Activated naive CD8-positive, alpha-beta T cell treated with anti-CD3 and anti-CD28 coated beads for 36 hours (primary cell): ENCODE measurements at places on chromosomes 1 and 21. TPM values are rescaled to one million over a fixed set of nuclear protein-coding genes. Genes with fewer than 3 reads are reported as not detected.
A peak's percentile ranks its signal among the peaks of the same experiment; 100 is the strongest.

GJB5 gene
- total RNA-seq = not detected

- DNase-seq = peak; percentile 23
These were observed 48.6 kb downstream of the MDM4 start for GRCh38 chr1:204564835-204565234.

GRCh38 chr21:17612565-17613241 lies at the start of gene BTG3:
Gene BTG3, minus strand, starts transcription at chr21:17612901. Its CDS starts 3,757 bp downstream, at chr21:17609144.
- DNase-seq = peak; percentile 88

DNA sequence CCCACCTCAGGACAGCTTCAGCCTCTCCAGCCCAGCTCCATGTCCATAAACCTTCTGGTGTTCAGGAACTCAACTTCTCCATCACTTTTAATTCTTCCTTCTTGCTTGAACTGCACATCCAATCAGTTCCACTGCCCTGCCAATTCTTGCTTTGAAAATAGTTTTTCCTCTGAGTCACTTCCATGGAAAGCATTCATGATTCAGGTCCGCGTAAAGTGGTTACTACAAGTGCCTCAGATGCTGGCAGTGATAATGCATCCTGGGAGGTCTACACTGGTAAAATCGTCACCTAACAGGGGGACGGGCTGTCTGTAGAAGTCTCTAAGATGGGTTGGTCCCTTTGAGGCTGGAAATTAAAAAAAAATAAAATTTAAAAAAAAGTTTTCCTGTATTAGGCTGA lies 25.9 kb upstream of the RCAN1 start:
- no peak for DNase-seq

- no peak for DNase-seq
These were observed 19.6 kb upstream of the SPAG17 start for GRCh38 chr1:118204648-118205047.

- no peak for DNase-seq
These were observed 955.7 kb downstream of the TTLL7 start for GRCh38 chr1:83043244-83043643.

DNA sequence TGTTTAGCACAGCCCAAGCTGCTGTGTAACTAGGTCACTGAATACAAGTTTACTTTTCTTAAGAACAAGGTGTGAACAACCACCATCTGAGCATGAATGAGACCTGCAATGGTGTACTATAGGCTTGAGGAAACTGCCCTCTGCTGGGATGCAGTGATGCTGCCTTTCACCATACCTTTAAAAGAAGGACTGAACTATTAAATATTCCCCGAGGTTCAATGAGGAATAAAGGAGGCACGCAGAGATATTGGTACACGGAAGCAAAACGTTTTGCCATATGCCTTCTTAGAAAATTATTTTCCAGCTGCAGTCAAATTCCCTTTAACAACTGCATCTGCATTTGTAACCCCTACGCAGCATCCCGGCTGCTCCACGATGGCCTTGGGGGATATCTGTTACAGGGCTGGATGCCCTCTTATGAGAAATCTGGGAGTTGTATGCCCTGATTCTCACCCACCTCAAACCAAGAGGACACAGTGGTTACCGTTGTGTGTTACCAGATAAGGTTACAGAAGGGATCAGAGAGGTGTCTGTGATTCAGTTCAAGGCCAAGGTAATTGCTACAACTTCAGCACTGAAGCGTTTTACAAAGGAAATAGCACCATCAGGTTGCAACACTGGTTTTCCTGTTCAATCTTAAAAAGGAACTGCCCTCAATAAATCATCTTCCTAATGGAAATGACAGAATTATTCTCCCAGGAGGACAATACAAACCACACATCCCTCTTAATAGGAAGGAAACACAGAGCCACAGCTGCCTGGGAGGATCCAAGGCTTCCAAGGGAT lies 470.5 kb downstream of the LTN1 start:
- no peak for DNase-seq
